ENCODE measurements at places on chromosomes 4 and X.

DNA sequence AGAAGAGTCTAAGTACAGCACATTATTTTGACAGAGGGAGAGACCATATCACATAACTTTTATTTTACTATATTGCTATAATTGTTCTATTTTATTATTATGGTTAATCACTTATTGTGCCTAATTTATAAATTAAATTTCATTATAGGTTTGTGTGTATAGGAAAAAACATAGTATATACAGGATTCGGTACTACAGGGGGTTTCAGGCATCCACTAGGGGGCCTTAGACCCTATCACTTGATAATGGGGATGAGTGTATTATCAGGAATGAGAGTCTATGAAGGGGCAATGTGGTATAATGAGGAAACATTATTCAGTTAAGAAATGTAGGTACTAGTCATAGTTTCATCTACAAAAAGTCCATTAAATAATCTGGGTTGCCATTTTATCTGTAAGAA, 833.1 kb downstream of the C4orf33 start:
- DNase-seq, result no peak

- DNase-seq, result no peak
Observed at GRCh38 chr4:5882947-5883346, 9.9 kb downstream of the CRMP1 start.

DNA sequence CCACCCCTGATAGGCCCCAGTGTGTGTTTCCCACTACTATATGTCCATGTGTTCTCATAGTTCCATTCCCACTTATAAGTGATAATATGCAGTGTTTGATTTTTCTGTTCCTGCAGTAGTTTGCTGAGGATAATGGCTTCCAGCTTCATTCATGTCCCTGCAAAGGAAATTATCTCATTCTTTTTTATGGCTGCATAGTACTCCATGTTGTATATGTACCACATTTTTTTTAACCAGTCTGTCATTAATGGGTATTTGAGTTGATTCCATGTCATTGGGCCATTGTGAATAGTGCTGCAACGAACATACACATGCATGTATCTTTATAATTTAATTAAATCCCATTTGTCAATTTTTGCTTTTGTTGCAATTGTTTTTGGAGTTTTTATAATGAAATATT, 10.3 kb upstream of the TMPRSS11A start:
- DNase-seq, result no peak

- DNase-seq, result no peak
Observed at GRCh38 chrX:7285765-7286164, 137.8 kb upstream of the PUDP start.

- DNase-seq, result peak; percentile 17
Observed at GRCh38 chr4:73259571-73260090, 1.0 kb upstream of the ANKRD17 start.

GRCh38 chr4:112509243-112510141, 6.5 kb downstream of the NEUROG2 start:
- no peak for DNase-seq
